Activated T-cell treated with anti-CD3 and anti-CD28 coated beads for 24 hours (primary cell): ENCODE measurements at places on chromosomes 1 and 21.

DNA sequence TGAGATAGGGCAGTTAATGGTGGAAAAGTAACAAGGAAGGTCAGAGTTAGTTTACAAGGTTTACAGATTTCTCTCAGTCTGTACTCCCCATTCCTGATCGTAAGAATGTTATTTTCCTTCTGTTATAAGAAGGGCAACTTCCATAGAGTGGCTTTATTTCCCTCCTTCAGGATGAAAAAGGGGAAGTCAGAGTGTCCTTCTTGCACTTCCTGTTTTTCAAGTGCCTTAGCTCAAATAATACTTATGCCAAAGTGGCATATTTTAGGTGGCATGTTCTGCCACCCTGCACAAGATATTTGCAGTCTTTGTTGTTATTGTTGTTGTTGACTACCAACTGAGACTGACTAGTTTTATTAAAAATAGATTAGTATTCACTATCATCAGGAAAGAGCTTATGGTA lies 730.7 kb upstream of the ADGRL4 start:
- DNase-seq = no peak

DNA sequence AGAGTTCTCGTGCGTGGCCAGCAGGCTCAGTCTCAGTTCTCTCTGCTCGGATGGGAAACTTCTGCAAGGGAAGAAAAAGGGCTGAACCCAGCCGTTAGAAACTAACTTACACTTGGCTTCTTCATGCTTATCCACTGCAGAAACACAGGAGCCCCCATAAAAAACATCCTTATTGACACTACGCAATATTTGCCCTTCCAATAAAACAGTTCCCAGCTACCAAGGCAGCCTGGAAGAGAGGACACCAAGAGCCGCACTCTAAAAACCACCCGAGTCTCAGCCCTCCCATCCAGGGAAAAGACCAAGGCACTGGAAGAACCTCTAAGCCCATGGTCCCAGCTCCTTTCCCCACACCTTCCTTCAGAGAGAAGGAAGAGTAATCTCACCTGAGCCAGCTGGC lies 61.1 kb downstream of the SSBP3 start:
- no peak for DNase-seq

- no peak for DNase-seq
Observed at GRCh38 chr1:93597709-93598108, 83.9 kb downstream of the BCAR3 start.

DNA sequence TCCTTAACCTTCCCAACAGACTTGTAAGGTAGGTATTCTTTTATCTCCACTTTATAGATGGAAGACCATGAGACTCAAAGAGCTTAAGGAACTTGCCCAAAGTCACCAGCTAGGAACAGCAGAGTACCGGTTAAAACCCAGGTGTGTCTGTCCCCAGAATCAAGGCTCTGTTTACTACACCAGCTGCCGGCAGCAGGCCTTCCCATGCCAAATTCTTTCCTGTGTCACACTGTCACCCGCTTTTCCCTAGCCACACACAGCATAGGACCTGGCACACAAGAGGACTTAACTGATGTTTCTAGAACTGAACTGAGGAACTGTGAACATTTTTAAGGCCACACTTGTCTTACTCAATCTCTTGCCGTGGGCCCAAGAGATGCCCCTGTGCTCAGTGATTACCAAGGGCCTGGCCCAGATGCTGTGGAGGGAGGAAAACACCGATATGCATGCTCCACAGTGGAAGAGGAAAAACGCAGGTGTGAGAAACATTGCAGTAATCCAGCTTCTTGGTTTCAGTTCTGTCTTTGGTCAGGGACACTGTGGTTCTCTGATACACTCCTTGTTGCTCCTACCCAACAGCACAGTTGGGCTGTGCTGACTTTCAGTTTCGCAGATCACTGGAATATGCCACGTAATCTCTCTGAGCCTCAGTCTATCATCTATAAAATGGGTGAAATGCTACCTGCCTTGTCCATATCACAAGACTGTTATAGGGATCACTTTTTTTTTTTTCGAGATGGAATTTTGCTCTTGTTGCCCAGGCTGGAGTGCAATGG lies 13.9 kb upstream of the LY9 start:
- no peak for DNase-seq

DNA sequence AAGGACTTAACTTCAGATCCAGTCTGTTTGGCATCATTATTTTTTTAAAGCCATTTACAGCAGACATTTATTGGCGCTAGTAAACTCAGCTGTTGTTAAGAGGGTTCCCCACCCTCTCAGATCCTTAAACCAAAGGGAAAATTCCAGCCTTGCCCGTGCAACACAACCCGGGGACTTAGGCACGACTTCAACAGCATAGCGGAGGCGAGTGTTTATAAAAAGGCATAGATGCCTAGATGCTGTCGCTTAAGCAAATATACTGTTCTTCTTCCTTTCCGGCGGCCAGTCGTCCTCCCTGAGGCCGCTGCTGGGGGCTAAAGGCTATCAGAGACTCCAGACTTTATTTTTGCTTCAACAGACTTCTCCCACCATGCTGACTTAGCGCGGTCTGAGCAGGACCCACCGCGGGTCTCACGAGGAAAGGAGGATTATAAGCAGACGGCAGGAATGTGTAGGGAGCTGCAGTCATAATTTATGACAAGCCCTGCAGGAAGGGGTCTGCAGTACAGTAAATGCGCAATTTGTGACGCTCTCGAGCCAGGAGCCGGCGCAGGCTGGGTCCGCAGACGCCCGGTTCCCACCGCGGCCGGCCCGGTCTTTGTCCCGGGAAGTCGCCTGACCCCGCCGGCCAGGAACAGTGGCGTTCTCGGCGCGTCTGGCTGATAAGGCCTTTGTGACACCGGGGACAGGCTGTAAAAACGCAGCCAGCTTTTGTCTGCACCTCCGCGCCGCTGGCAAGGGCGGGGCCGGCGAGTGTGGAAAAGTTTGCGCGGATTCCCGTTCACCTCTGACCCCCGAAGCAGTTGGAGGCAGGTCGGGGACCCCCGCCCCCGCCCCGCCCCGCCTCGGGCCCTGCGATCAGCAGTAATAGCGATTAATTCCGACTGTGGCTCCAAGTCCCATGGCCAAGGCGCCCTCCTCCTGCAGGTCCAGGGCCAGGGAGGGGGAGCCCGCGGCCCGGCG lies 61.2 kb upstream of the ARHGEF16 start:
- no peak for DNase-seq
